Activated CD4-positive, alpha-beta T cell treated with anti-CD3 and anti-CD28 coated beads for 36 hours (primary cell): ENCODE measurements at places on chromosomes 6 and 20.
A peak's percentile ranks its signal among the peaks of the same experiment; 100 is the strongest.

DNA sequence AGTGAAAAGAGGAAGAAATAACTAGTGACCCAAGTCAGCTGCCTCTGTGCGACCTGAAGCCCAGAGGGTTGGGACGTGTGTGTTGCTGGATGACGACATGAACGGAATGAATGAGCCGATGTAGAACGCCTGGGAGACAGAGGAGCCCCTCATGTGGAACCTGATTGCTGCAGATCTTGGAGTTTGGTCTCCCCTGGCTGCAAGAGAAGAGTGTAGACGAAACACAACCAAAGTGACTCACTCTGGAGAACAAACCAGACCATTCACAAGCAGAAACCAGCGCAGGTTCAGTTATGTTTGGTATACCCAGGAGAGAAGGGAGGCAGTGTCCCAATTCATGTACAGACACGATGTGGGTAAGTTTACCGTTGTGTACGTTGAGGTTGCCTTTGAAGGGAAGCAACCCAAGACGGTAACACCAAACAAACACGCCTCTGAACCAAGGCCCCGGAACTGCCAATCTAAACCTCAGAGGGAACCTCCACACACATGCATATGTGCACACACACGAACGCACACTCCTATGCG is 265.9 kb downstream of the BMP7 start:
- no peak for DNase-seq

DNA sequence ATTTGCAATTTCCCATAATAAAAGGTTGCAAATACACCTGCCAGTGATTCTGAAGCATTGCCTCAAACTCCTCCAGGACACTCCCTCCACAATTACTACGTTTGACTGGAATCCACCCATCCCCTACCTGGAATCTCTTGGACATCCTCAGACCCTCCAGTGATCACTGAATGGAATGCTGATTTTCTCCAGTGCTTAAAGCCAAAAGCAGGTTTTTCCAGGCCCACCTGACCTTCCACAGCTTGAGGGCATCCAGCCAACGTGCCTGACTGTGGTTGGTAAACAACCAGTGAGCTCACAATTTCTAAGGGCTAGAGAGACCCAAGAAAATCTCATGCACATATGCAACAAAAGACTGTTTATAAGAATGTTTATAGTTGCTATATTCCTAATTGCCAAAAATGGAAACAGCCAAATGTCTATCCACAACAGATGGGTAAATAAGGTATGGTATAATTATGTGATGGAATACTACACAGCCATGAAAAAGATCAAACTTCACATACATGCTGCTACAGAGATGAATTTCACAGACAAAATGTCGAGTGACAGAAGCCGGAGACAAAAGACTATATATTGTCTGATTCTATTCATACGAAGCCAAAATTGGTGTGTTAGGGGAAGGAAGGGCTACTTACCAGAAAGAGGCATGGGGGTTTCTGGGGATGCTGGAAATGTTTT is 147.1 kb upstream of the RREB1 start:
- no peak for DNase-seq

DNA sequence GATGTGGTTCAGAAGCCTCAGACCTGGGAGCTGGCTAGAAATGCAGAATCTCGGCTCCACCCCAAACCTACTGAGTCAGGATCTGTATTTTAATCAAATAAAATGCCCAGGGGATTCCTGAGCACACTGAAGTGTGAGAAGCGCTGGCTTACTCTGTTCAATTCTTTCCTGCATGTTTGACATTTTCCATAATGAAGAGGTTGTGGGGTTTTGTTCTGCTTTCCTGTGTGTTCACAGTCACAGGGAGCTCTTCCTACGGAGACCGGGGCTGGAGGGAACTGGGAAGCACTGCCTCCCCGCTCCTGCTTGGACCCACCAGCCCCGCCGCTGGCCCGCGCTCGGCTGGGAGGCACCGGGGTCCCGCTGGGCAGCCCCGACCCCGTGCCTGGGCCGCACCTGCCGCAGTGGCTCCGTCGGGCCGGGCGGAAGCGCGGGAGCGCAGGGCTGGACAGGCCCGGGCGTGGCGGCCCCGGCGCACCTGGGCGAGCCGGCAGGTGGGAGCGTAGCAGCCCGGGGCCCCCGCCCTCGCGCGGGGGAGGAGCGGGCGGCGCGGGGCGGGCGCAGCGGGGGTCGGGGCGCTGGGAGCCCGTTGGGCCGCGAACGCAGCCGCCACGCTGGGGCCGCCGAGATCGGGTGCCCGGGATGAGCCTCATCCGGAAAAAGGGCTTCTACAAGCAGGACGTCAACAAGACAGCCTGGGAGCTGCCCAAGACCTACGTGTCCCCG is at the start of gene MAPK13:
TSS of gene MAPK13 (plus strand) at position 573 of the 726 bp plus-strand sequence. CDS start at position 643, 70 bp downstream.
- peak; percentile 65 for DNase-seq

GRCh38 chr6:40328386-40328985 is 258.7 kb downstream of the LRFN2 start:
- DNase-seq = peak; percentile 69
